ENCODE measurements at places on chromosomes 3 and 15.
A peak's percentile ranks its signal among the peaks of the same experiment; 100 is the strongest.

DNA sequence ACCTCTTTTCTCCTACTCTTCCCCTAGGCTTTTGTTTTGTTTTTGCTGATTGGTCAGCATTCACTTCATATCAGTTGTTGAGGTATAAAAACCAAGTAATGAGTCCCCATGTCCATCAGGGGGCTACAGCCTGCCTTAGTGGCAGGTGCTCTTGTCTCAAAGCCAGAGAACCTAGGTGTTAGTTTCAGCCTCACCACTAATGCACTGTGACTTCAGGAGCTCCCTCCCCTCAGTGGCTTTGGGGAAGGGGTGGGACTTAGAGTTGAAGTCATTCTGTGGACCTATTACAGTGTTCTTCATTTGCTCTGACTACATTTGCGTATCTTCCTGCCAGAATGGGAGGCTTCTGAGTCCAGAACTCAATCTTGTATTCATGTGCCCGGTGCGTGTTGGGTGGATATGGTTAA lies 41.6 kb downstream of the NR2C2 start:
- peak; percentile 48 for DNase-seq

DNA sequence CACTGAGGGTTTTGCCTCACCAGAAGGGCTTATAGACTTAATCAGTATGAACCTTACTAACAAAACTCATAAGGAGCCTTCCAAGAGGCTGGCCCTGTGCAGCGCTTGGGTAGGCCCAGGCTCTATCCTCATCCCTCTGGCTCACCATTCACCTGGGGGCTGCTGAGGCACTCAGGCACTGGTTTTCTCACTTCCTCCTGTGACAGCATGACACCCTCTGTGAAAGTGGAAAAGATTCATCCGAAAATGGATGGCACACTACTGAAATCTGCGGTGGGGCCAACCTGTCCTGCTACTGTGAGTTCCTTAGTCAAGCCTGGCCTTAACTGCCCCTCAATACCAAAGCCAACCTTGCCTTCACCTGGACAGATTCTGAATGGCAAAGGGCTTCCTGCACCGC lies 41.3 kb downstream of the PSMD6 start:
- no peak for DNase-seq

- peak; percentile 76 for DNase-seq
Observed at GRCh38 chr3:33537133-33537532, 96.9 kb upstream of the UBP1 start.

GRCh38 chr15:45199136-45199810 lies 11.5 kb upstream of the SHF start:
- DNase-seq, result peak; percentile 56

- no peak for DNase-seq
Observed at GRCh38 chr3:184654375-184654774, 57.5 kb downstream of the MAGEF1 start.

DNA sequence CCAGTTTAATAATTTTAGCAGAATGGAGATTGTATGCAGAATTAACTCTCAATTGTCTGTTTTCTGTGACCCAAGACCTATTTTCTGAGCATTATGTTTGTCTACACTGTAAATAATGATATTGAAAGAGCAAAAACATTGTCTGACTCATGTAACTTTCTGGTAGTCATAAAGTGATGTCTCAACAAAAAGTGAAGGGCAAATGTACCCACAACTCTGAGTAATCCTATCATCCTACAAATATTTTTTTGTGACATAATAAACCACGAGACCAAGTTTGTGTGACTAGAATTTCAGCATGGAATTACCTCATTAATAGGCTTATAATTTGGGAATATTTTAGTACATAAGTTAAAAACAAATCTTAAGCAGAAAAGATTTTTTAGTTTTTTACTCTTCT lies 15.4 kb upstream of the ABHD10 start:
- DNase-seq, result no peak

GRCh38 chr3:190514413-190515153 lies 698 bp downstream of the IL1RAP start:
- DNase-seq, result peak; percentile 66

DNA sequence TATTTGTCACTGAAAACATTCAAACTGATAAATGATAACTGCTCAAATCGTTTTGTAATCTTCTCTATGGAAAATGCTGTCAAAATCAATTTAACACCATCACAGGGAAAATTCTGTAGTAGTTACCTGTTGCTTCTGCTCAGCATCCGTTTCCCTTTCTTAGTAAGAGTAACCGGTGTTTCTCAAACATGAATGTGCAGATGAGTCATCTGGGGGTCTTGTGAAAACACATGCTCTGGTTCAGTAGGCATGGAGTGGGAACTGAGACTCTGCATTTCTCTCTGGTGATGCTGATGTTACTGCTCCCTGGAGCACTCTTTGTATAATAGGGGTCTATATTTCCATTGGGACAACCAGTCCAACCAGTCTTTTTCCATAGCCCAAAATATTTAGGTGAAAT lies 145.1 kb downstream of the SEMA6D start:
- no peak for DNase-seq

Data from hematopoietic multipotent progenitor cell treated with erythropoietin and hydrocortisone succinate and interleukin-3 and kit ligand, for 4 days (in vitro differentiated cells).